Right ventricle myocardium superior (tissue), 1 donor: ENCODE measurements at places on chromosomes 11 and 22. TPM values are rescaled to one million over a fixed set of nuclear protein-coding genes. Genes with fewer than 3 reads are reported as not detected.

CCDC157 gene
- 0.51 TPM for total RNA-seq

MFNG gene
- total RNA-seq = 12.7 TPM

DNA sequence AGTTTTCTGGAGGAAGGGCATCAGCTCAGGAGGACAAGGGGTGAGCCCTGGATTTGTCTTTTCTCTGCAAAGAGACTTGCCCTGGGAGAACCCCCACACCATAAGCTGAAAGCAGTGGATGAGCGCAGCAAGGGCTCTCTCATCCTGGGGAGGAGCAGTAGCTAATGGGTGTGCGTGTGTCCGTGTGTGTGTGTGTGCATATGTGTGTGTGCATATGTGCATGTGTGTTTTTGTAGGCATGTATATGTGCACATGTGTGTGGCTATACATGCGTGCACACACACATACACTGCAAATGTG, 45.3 kb downstream of the SMIM38 start:
- no peak for DNase-seq

- no peak for DNase-seq
Measured at GRCh38 chr11:77734890-77735289, 85.6 kb downstream of the RSF1 start.

GRCh38 chr22:22395245-22395644, 113.3 kb downstream of the ZNF280B start:
- DNase-seq = no peak

CARD16 gene
- 8.4 TPM for total RNA-seq

GRCh38 chr11:19392321-19392720, 151.6 kb upstream of the E2F8 start:
- no peak for DNase-seq

- no peak for DNase-seq
Measured at GRCh38 chr22:37636949-37637273, 2.6 kb upstream of the SH3BP1 start.

- no peak for DNase-seq
Measured at GRCh38 chr22:46792061-46792796, 29.8 kb downstream of the TBC1D22A start.

GRCh38 chr11:64206457-64207255, at the start of gene FERMT3:
Gene FERMT3, plus strand, starts transcription at chr11:64206721. Its CDS starts 644 bp downstream, at chr11:64207365.
- peak; percentile 85 for DNase-seq

GRCh38 chr11:110715541-110715940, 3.3 kb upstream of the ARHGAP20 start:
- no peak for DNase-seq

- peak; percentile 94 for DNase-seq
Measured at GRCh38 chr11:73661035-73661628, 14.8 kb downstream of the PLEKHB1 start.

GRCh38 chr11:9208726-9209501, 56.2 kb downstream of the DENND5A start:
- DNase-seq = no peak

GRCh38 chr11:103609117-103610066, 427.0 kb upstream of the DDI1 start:
- no peak for DNase-seq

- no peak for DNase-seq
Measured at GRCh38 chr22:27627444-27627833, 174.1 kb downstream of the MN1 start.

DNA sequence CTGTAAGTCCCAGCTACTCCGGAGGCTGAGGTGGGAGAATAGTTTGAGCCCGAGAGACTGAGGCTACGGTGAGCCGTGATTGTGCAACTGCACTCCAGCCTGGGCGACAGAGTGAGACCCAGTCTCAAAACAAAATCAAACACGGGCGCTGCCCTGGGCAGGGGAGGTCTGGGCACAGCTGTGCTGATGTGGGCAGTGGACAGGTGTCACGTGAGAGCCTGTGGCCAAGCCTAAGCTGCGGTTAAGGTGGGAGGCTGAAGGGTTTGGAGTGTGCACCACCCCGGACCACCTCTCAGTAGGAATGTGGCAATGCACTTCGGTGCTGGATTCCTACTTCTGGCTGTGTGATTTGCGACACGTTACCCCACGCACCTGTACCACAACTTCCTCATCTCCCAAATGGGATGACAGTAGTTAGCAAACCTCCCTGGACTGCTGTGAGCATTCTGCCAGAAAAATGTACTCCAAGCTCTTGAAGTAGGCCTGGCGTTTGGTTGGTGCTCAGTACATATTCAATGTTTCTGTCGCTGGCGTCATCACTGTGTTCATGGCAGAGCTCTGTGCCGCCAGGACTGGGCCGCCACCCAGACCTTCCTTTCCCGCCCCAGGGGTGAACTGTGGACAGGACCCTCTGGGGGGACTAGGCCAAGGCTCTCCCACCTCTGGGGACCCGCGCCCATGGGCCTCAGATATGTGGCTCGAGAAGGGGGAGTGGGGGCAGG, 807 bp upstream of the ZNF74 start:
- DNase-seq = no peak

GRCh38 chr11:125890447-125891100, 3.1 kb downstream of the HYLS1 start:
- no peak for DNase-seq

ART1 gene
- total RNA-seq = 2.3 TPM

OMP gene
- total RNA-seq = not detected

DNA sequence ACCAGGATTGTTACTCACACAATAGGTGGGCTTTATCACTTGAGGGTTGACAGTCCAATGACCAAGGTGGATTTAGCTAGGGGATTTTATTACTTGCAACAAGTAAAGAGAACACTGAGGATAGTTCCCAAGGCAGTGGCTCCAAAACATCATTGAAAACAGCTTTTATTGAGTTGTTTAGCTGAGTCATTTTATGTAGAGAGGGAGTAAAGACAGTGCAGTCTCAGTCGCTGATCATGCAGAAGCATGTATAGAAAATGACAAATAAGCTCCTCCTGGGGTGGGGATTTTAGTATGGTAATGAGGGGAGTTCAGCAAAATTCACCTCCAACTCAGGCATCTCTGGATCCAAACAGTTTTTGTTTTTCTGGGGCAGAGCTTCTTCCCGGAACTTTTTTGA, 163.0 kb upstream of the CCDC179 start:
- no peak for DNase-seq

DNA sequence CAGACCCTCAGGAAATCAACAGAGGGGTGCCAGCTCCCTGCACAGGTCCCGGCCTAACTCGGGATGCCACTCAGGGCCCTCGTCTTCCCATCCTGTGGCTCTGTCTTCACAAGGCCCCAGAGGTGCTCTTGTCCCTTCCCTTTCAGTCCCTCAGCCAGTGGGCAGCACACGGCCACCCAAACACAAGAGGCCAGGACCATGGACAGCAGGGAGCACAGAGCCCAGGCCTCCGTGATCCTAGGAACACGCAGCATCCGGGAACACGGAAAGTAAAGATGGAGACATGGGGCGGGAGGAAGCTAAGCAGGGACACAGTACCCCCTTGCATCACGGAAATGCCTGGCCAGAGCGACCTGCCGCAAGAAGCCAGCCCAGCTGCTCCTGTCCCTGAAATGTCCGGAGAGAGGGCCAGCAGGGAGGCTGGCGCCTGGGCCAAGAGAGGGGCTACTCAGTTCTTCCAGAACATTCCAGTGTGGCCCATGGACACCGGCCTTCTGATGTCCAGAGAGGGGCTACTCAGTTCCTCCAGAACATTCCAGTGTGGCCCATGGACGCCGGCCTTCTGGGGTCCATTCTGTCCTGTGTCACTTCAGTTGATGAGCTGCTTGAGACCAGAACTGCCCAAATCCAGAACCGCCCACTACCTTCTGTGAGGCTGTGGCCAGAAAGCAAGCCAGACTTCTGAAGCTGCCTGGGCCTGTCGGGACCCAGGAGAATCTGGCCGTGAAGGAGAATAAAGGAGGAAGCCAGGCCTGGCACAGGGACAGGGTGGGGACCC, 274.0 kb downstream of the BRD1 start:
- peak; percentile 38 for DNase-seq

- DNase-seq = no peak
Measured at GRCh38 chr11:94130298-94131046, 1.8 kb downstream of the PANX1 start.

DNA sequence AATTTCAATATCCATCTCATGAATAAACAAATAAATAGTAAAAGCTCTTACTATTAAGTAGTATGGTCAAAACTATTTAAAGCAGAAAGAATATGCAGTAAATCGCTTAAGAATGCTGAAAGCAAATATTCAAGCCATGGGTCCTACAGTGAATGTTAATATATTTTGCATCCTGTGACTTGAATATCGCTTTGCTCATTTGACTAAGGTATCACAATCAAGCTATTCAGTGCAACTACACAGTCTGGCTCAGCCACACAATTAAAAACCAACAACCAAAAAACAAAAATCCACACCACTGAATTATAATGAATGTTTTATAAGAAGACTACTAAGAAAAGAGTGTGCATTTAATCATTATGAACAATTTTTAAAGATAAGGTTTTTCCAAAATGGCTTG, 45.3 kb downstream of the RAB6A start:
- DNase-seq = no peak

- no peak for DNase-seq
Measured at GRCh38 chr11:115241899-115242298, 262.3 kb downstream of the CADM1 start.

- DNase-seq = no peak
Measured at GRCh38 chr11:18324381-18324780, 2.0 kb downstream of the GTF2H1 start.

DNA sequence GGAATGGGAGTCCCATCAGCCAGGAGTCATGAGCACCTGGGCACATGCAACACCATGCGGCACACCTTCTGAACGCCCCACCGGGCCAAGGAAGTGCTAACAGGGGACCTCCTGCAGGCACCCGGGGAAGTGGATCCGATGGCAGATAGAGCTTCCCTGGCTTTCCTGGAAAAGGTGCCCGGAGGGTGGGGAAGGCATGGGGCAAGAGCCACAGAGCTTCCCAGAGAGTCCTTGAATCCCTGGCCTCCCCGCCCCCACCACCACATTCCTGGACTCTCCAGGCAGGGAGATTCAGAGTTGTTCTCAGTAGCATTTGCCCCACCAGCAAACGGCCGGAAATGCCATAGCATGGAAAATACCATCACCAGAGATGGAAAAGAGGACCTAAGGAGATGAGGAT, 8.3 kb downstream of the TRIM29 start:
- DNase-seq = no peak

MIOX gene
- not detected for total RNA-seq

GRCh38 chr22:48407256-48407955, 1420.3 kb downstream of the BRD1 start:
- DNase-seq = no peak

- DNase-seq = no peak
Measured at GRCh38 chr11:29657709-29658108, 359.1 kb downstream of the KCNA4 start.

DNA sequence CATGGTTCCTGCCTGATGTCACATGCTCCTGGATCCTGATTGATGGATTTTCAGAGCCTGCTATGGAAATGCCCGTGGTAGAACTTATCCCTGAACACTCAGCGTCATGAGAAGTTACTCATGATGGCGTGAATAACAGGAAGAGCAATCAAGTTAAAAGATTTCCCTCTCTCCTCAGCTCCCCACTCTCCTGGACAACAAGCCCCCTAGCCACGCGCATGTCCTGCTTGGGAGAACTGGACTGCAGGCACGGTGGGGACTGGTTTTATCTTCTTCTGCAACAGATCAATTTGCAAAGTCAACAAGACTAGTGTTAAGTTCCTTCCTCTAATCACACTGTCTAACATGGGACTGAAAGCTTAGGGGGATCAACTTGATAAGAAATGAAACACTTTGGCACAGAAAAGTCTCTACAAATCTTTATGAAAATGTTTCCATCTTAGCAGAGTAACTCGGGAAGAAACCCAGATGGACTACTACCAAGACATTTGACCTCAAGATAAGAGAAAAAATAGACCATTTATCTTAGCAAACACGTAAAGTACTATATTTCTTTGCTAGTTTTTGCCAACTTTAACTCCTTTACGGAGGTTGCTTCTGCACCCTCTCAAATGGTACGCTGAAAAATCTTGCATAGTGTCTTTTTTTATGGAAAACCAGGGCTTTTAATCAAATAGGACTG, 27.6 kb downstream of the POU2AF1 start:
- no peak for DNase-seq

GRCh38 chr11:77517226-77517625, 43.3 kb upstream of the PAK1 start:
- no peak for DNase-seq

DNA sequence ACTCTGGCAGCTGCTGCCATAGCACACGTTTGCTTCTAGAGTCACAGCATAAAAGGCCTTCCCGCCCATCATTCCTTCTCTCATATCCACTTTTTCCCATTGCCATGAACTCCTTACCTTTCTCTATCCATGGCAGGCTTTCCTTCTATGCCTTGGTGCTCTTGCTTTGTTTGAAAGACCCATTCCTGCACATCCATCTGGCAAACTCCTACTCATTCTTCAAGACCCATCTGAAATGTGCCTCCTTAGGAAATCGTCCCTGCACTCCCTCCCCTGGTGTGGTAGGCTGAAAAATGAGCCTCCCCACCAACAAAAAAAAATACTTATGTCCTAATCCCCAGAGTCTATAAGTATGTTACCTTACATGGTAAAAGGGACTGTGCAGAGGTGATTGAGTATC, 100.3 kb downstream of the TENM4 start:
- no peak for DNase-seq

GRCh38 chr11:34653851-34654482, 33.1 kb downstream of the EHF start:
- no peak for DNase-seq

- DNase-seq = no peak
Measured at GRCh38 chr11:112628676-112629075, 332.5 kb upstream of the NCAM1 start.

RTN4RL2 gene
- total RNA-seq = 1.9 TPM

LRRN4CL gene
- total RNA-seq = 3.8 TPM

GRCh38 chr11:1739576-1739975, 10.8 kb downstream of the IFITM10 start:
- no peak for DNase-seq

ARHGAP8 gene
- total RNA-seq = not detected

- DNase-seq = no peak
Measured at GRCh38 chr11:20355221-20356219, 8.0 kb upstream of the HTATIP2 start.

TEX54 gene
- not detected for total RNA-seq

CST6 gene
- total RNA-seq = not detected
